ENCODE measurements at places on chromosomes 12 and 14. TPM values are rescaled to one million over a fixed set of nuclear protein-coding genes. Genes with fewer than 3 reads are reported as not detected.
A peak's percentile ranks its signal among the peaks of the same experiment; 100 is the strongest.

NOS1 gene
- total RNA-seq = 2.0 TPM

EML1 gene
- 32.9 TPM for total RNA-seq

CD163L1 gene
- total RNA-seq = 0.22 TPM

SOX5 gene
- total RNA-seq = 2.6 TPM

TOMM20L gene
- not detected for total RNA-seq

NT5DC3 gene
- 14.8 TPM for total RNA-seq

LMO3 gene
- 16.7 TPM for total RNA-seq

OR4E2 gene
- total RNA-seq = not detected

KRT72 gene
- total RNA-seq = not detected

CCND2 gene
- 223 TPM for total RNA-seq

ADCY4 gene
- 0.35 TPM for total RNA-seq

DPY19L2 gene
- 2.2 TPM for total RNA-seq

DNA sequence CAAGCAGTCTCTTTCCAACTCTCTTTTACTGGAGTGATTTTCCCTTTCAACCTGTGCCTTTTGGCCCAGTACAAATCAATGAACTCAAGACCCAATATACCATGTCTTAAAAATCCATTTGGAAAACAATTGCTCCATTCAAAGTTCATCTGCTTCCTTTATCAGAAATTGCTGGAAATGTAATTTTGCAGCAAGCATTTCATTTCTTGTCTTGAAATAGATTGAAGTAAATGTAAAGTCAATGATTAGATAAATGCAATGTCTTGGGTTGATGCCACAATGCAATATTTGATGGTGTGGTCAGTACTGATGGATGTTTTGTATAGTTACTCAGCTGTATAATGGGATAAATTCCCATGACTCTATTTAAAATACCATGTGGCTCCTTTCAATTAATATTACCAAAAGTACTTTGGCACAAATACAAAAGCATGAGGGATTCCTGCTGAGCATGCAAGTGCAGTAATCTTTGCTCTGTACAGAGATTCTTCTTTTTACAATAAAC lies 707.7 kb upstream of the NOVA1 start:
- no peak overlapping the region for H3K27ac ChIP-seq
- no peaks in the 10 kb centered on the region for H3K4me1 ChIP-seq
- DNase-seq = no peak
- H3K36me3 ChIP-seq = no peaks in the 10 kb centered on the region

DNA sequence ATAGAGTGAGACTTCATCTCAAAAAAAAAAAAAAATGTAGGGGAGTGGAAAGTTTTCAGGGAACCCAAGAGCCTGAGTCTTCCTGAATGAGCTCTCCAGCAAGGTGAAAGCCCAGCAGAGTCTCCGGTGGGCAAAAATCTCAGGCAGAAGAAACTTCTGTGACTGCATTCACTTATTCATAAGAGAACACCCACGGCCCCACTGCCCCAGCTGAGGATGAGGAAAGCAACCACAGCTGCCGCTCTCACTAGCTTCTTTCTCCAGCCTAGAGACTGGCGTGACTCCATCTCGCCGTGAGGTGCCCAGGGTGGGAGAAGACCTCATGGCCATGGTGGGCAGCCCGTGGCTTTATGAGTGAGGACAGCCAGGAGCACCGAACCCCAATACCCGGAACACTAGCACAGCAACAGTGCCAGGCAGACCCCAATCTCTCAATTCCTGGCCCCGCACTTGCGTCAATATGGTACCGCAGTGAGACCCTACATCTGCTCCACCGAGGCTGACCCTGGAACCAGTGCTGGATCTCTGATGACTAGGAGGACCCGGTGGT lies 29.7 kb upstream of the DYNC1H1 start:
- no peak for DNase-seq
- H3K4me3 ChIP-seq = no peak overlapping the region
- H3K4me1 ChIP-seq = no peaks in the 10 kb centered on the region
- H3K27me3 ChIP-seq = peaks cover 9% of the 10 kb centered on the region
- no peaks in the 10 kb centered on the region for H3K36me3 ChIP-seq
- no peak overlapping the region for H3K27ac ChIP-seq

GRCh38 chr12:25337916-25338315 lies 87.2 kb upstream of the KRAS start:
- no peaks in the 10 kb centered on the region for H3K4me1 ChIP-seq
- no peak overlapping the region for H3K27ac ChIP-seq
- no peaks in the 10 kb centered on the region for H3K27me3 ChIP-seq
- no peaks in the 10 kb centered on the region for H3K36me3 ChIP-seq

GRCh38 chr14:95389471-95390011 lies 69.8 kb upstream of the CLMN start:
- H3K4me1 ChIP-seq = no peaks in the 10 kb centered on the region
- DNase-seq = no peak
- H3K36me3 ChIP-seq = no peaks in the 10 kb centered on the region
- H3K4me3 ChIP-seq = no peak overlapping the region

DNA sequence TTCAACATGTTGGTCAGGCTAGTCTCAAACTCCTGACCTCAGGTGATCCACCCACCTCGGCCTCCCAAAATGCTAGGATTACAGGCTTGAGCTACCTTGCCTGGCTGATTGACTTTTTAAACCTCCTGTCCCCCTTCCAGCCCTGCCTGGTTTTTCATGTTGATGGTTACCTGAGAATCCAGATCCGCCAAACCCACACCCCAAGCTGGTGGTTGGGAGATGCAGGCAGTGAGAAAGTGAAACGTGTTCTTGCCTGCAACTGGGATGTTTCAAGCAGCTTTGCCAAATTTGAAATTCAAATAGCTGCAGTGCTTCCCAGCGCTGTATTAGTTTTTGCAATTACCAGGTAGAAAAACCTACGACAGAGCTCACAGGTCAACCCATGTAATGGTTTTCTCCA lies 238.3 kb upstream of the PWP1 start:
- peaks cover 7% of the 10 kb centered on the region for H3K4me1 ChIP-seq
- no peaks in the 10 kb centered on the region for H3K27me3 ChIP-seq
- no peaks in the 10 kb centered on the region for H3K36me3 ChIP-seq

GRCh38 chr12:49941556-49942511 lies 8.7 kb upstream of the AQP2 start:
- no peaks in the 10 kb centered on the region for H3K27me3 ChIP-seq
- no peak overlapping the region for H3K4me3 ChIP-seq
- peaks cover 3% of the 10 kb centered on the region for H3K4me1 ChIP-seq
- no peak overlapping the region for H3K27ac ChIP-seq

DNA sequence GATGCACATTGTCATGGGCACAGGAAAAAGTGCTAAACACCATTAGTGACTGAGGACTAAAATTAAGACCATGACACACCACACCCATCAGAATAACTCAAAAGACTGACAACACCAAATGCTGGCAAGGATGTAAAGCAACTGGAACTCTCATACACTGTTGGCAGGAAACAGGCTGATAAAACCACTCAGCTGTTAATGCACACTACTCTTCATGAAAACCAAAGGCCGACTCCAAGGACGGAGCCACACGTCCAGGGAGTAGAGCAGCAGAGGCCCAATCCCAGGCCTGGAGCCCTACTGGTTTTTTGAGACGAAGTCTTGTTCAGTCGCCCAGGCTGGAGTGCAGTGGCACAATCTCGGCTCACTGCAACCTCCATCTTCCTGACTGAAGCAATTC lies 6.4 kb downstream of the RAD52 start:
- no peak overlapping the region for H3K27ac ChIP-seq
- H3K27me3 ChIP-seq = no peaks in the 10 kb centered on the region
- no peak overlapping the region for H3K4me3 ChIP-seq
- no peak for DNase-seq
- H3K4me1 ChIP-seq = no peaks in the 10 kb centered on the region

DNA sequence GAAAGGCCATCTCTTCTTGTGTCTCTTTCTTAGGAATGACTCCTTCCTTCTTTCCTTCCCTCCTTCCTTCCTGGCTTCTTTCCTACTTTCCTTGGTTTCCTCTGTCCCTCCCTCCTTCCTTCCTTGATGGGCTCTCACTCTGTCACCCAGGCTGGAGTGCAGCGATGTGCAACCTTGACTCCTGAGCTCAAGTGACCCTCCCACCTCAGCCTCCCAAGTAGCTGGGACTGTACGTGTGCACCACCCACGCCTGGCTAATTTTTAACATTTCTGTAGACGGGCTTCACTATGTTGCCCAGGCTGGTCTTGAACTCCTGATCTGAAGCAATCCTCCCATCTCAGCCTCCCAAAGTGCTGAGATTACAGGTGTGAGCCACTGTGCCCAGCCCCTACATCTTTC lies 10.9 kb upstream of the P2RX7 start:
- no peak overlapping the region for H3K4me3 ChIP-seq
- no peaks in the 10 kb centered on the region for H3K4me1 ChIP-seq
- DNase-seq = no peak
- no peaks in the 10 kb centered on the region for H3K36me3 ChIP-seq

- H3K27me3 ChIP-seq = no peaks in the 10 kb centered on the region
- DNase-seq = no peak
- H3K36me3 ChIP-seq = no peaks in the 10 kb centered on the region
- no peaks in the 10 kb centered on the region for H3K4me1 ChIP-seq
- H3K4me3 ChIP-seq = no peak overlapping the region
Observed at GRCh38 chr12:27355979-27356378, 23.3 kb downstream of the BMAL2 start.

DNA sequence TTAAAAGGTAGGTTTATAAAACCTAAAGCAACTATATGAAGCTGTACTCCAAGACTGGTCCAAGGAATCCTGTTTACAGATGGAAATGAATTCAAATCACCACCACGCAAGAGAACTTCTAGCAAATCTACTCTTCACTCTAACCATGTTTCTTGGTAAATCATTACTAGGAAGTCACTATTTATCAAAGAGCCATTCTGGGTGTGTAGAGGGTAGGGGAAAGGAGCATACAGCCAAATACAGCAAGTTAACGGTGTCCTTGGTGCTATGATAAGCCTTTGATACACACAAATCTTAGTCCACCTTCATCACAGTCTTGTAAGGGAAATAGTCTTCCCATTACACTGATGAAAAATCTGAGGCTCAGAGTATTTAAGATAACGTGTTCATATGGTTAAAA lies 16.8 kb downstream of the NIN start:
- no peak overlapping the region for H3K4me3 ChIP-seq
- no peaks in the 10 kb centered on the region for H3K36me3 ChIP-seq
- H3K4me1 ChIP-seq = peaks cover 5% of the 10 kb centered on the region
- DNase-seq = no peak

GRCh38 chr14:74921987-74922751 lies 891 bp downstream of the RPS6KL1 start:
- peak overlapping the region; percentile 71 for H3K4me3 ChIP-seq
- no peaks in the 10 kb centered on the region for H3K27me3 ChIP-seq
- no peaks in the 10 kb centered on the region for H3K4me1 ChIP-seq
- no peak overlapping the region for H3K27ac ChIP-seq
- no peaks in the 10 kb centered on the region for H3K36me3 ChIP-seq
- DNase-seq = no peak

GRCh38 chr12:116148844-116149243 lies 128.6 kb downstream of the MED13L start:
- H3K27ac ChIP-seq = no peak overlapping the region
- peaks cover 3% of the 10 kb centered on the region for H3K4me1 ChIP-seq
- H3K27me3 ChIP-seq = no peaks in the 10 kb centered on the region
- no peaks in the 10 kb centered on the region for H3K36me3 ChIP-seq
- no peak for DNase-seq

GRCh38 chr14:58061581-58061980 lies 90.4 kb downstream of the ARMH4 start:
- DNase-seq = no peak
- no peaks in the 10 kb centered on the region for H3K27me3 ChIP-seq
- no peak overlapping the region for H3K27ac ChIP-seq
- no peaks in the 10 kb centered on the region for H3K4me1 ChIP-seq
- H3K4me3 ChIP-seq = no peak overlapping the region
- H3K36me3 ChIP-seq = no peaks in the 10 kb centered on the region

GRCh38 chr12:110042264-110042663 lies 6.1 kb downstream of the C12orf76 start:
- no peaks in the 10 kb centered on the region for H3K27me3 ChIP-seq
- H3K36me3 ChIP-seq = no peaks in the 10 kb centered on the region
- no peaks in the 10 kb centered on the region for H3K4me1 ChIP-seq
- no peak overlapping the region for H3K4me3 ChIP-seq

- peaks cover 15% of the 10 kb centered on the region for H3K36me3 ChIP-seq
- H3K27me3 ChIP-seq = no peaks in the 10 kb centered on the region
- no peaks in the 10 kb centered on the region for H3K4me1 ChIP-seq
- no peak overlapping the region for H3K27ac ChIP-seq
Observed at GRCh38 chr12:109513977-109514376, 36.5 kb downstream of the UBE3B start.

DNA sequence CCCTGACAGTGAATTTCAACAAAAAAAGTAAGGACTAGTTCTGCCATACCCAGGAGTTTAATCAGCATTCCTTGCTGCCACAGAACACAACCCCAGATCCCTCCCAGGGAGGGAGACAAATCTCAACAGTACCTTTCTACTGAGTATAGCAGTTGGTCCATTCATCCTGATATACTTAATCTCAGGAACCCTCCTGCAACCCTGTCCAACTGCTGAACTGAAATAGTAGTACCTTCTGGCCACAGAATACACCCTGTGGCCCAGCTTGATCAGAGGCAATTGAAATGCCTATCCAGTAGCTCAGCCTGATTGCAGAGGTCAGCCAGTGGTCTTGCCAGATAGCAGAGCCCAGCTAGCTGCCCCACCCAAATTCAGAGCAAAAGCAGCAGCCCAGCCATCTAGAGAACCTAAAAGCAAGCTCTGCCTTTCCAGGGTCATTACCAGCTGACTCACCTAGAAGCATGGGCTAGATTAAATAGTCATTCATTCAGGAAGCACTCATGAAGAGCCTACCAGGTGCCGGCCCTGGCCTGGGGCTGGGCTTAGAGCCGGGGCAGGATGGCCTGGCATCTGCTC lies 40.0 kb upstream of the RHOJ start:
- H3K4me1 ChIP-seq = no peaks in the 10 kb centered on the region
- H3K27me3 ChIP-seq = no peaks in the 10 kb centered on the region
- H3K36me3 ChIP-seq = no peaks in the 10 kb centered on the region
- no peak overlapping the region for H3K27ac ChIP-seq

DNA sequence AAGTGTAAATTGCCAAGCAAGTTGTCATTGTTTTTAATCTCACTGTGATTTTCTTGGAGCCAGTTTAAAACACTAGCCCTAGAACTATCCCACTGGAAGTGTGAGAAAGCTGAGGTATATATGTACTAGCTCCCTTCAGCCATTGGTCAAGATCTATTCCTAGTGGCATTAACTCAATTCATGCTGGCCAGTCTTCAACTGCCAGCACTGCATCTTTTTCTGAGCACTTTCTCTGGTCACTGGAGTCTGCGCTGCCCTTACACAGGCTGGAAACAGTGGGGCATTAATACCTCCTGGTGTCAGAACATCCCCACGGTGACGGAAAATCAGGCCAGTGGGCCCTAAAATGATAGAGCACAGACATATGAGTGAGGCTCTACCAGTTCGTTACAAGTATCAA lies 4.0 kb upstream of the NOVA1 start:
- no peak overlapping the region for H3K4me3 ChIP-seq
- DNase-seq = no peak
- H3K36me3 ChIP-seq = no peaks in the 10 kb centered on the region

GRCh38 chr12:49895773-49896172 lies 7.9 kb downstream of the FAIM2 start:
- no peak overlapping the region for H3K4me3 ChIP-seq
- no peaks in the 10 kb centered on the region for H3K4me1 ChIP-seq
- no peaks in the 10 kb centered on the region for H3K36me3 ChIP-seq
- H3K27ac ChIP-seq = no peak overlapping the region
- no peak for DNase-seq
- H3K27me3 ChIP-seq = peaks cover 5% of the 10 kb centered on the region

GRCh38 chr12:2673966-2674810 lies 120.6 kb upstream of the FKBP4 start:
- no peak for DNase-seq
- no peak overlapping the region for H3K4me3 ChIP-seq
- no peaks in the 10 kb centered on the region for H3K36me3 ChIP-seq
- no peaks in the 10 kb centered on the region for H3K27me3 ChIP-seq
- no peak overlapping the region for H3K27ac ChIP-seq
